ENCODE measurements at places on chromosomes 3 and 15.

DNA sequence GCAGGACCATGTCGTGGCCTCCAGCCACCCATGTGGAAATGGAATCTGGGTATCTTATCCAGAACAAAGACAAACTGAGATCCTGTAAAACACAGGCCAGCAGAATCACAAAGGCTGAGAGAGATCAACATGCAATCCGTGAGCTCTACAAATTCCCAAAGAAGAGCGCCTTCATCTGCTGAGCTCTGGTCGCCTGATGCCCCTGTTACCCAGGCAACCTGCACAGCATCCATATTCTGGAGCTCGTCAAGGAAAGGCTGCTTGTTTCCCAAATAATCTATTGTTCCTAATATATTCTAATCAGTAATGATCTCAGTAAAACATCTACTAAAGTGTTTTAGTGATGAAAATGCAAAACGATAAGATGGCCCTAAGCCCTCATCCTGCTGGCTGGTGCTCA lies 133.6 kb downstream of the OCA2 start:
- no peak for DNase-seq

DNA sequence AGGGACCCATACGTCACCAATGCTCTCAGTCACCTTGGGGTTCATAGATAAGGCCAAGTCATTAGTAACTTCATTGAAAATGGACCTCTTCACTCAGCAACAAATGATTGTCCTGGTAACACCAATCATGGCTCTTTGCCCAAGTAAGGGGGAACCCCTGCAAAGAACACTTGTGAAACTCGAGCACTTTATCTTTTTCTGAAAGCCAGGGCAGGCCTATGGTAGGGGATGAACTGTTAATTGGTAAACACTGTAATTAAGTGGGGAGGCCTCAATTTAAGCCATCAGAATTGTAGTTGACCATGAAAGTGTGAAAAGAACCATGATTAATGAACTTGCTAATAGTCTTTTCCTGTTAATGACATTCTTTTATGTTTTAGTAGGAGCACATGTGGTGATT lies 73.3 kb downstream of the ABHD5 start:
- no peak for DNase-seq

DNA sequence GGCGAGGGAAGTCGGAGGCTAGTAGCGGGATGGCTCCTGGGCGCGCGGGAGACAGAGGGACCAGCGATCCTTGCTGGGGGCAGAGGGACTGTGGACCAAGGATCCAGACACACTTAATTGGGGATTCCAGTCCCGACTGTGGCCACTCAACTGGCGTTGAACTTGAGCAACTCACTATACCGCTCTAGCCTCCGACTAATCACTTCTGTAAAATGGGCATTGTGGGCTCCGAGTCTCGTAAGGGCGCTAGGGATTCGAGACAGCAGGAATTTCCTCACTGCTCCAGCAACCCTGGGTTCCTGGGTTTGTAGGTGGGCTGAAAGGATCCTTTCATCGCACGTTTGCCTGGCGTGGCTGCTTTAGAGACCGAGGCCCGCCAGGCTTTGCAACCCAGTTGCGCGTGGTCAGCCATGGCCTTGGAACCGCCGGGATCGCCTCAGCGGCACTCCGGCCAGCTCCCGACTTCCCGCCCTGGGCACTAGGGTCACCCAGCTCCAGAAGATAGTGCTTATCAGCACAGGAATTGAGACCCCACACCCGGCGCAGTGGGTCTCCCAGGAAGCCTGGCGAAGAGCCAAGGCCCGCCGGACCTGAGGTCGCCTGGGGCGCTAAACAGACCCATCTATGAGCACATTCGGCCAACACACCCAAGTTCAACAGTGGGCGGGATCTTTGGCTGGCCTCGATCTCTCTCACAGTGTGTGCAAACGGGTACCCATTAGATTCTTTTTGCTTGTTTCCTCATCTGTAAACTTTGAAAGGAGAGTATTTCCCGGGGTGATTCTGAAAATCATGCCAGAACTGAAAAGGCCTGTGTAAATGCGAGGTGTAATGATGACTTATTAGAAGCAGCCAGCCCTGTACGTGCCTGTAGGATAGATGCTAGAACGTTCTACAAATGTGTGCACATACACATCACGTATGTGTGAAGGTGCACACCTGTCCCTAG lies 9.9 kb downstream of the FOXL2 start:
- no peak for DNase-seq

DNA sequence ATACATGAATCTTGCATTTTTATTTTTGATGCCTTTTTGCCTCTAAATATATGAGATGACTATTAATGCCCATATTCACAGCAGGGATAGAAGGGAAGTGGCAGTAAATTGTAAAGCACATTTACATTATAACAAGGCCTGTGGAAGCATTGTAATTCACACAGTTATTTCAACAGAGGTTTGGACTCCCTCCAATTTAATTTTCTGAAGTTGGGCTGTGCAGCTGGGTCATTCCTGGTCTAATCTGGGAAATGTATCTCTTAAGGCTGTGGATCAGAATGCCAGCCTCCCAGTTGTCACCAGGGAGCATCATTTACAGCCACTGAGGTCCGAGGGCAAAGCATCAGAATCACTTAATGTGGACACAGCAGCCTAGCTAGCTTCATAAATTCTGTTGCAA lies 434.5 kb downstream of the MFSD1 start:
- DNase-seq: no peak

DNA sequence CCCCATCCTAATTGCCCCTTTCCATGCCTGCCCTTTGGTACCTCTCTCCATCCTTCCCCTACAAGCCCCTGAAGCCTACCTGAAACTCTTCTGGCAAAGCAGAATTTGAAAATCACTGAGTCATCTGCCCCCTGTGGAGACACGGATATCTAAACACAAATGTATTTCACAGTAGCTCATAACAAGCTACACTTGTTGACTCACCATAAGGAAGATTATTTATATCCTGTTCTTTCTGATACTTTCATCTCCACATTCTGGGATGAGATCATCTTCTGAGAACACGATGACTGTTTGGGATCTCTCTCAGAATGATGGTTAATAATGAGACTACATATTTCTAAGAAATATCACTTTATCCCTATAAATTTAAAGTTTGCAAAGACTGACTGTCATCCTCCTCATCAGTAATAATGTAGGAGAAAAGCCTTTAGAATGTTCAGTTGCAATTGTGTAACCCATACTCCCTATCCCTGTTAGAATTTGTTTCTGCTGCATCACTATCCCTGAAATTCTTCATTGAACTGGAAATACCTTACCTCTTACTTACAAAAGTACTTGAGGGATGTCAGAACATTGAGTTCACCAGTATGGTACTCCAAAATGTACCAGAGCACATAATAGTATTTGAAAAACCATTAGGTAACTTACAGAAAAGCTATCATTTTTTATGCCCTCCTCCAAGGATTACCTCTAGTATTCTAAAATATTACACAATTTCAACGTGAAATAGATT lies 116.1 kb upstream of the IL12A start:
- peak; percentile 95 for DNase-seq
